GF-D8 (cell line): ENCODE measurements at places on chromosomes 6 and 20.

GRCh38 chr6:141675957-141676356 lies 456.8 kb upstream of the GJE1 start:
- DNase-seq = no peak

DNA sequence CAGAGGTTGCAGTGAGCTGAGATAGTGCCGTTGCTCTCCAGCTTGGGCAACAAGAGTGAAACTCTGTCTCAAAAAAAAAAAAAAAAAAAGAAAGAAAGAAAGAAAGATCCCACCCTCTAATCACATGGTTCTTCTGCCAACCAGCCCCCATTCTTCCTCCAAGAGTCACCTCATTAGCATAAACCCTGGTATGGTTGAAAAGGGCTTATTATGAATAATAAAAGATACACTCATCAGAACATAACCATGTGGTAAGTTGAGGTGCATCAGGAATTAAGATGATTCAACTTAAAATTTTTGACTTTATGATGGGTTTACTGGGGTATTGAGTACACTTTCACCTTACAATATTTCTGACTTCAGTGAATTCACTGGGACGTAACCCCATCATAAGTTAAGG lies 793 bp upstream of the TRIM40 start:
- DNase-seq = no peak

GRCh38 chr6:7933794-7934193 lies 23.2 kb upstream of the TXNDC5 start:
- DNase-seq = peak; percentile 14

- DNase-seq = no peak
These were observed 84.4 kb downstream of the BACH2 start for GRCh38 chr6:90212274-90212673.

DNA sequence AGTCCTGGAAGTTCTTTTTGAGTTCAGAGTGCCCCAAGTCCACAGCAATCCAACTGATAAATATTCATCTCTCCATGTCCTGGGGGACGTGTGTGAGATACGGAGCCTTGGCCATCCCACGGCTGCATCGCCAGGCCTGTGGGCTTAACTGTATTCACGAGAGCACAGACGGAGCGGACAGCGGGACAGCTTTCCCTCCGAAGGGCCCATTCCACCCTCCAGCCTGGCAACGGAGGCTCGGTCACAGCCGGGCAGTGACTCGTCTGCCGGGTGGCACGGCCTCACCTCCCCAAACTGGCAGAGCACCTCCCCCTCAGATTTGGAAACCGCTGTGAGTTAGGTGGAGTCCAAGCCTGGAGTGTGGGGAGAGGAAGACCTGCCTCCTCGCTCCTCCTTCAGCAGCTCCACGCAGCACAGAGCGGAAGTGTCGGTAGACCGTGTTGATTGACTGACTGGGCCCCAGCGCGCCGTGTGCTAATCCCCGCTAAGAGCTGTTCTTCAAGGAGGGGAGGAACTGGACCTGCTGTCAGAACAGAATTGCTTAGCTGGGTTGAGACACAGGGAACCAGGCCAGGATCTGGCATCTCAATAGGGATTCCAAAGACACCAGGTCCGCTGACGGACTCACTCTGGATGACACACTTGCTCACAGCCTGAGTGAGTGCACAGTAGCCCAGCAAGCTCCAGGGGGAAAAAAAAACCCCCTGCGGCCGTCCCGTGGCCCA lies 10.9 kb downstream of the FOXF2 start:
- no peak for DNase-seq

DNA sequence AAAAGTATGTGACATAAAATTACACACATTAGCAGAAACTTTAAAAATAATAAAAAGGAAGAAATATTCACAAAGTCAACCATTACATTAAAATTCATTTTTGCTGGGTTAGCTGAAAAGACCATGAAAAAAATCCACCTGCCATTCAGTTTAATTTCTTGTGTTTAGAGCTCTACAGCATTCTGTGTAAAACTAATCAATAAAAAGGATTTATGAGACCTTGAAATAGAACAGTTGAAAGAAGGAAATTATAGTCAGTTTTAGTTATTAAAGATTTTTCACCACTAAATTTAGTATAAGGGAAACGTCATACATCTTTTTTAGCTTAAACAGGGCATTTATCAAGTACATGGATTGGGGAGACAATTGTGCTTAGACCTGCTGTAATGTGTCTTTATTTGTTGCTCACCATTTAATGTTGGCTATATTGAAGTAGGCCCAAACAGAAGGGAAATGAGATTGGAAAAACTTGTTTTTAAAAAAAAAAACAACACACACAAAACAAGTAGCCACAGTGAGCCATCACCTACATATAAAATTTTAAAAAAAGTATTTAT lies 438.7 kb upstream of the POU3F2 start:
- DNase-seq = no peak

DNA sequence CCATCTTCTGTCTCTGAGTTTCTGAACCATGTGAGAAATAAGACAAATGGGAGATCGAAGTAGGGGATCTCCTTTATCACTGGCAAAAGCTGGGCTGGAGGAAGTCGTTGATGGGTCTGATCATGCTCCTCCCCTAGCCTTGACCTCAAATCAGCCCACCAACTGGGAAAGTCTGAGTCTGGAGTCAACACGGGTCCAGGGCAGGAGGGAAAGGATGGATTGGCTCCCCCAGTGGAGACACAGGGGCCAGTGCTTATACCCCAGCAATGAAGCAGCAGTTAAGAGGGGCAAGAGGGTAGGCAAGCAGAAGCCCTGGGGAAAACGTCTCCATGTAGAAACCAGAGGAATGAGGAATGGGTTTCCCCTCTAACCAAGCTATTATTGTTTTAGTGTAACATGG lies 152.6 kb downstream of the TBC1D7 start:
- no peak for DNase-seq

GRCh38 chr6:158500016-158500735 lies 59.7 kb upstream of the TMEM181 start:
- no peak for DNase-seq

GRCh38 chr6:111984081-111984480 lies 69.8 kb upstream of the CCN6 start:
- DNase-seq = no peak

DNA sequence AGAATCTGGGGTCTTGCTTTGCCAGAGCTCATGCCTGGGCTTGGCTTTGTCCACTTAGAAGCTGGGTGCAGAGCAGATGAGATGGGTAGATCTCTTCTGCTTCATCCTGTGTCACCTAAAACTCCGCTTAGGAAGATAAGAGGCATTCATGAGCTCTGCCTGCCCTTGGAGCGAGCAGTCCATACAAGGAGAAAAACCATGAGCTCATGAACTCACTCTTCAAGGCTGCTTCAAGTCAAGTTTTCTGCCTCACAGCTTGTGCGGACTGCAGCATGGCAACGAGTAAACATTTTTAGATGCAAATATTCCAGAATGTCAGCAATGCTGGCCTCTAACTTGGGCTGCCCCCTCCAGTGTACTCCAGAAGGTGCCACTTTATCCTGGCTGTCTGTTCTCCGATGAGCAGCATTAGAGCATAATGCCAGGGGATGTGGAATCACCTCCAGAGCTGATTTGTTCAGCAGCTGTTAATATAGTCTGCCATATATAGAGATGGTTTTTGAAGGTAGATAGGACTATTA lies 10.7 kb upstream of the UQCC2 start:
- DNase-seq = no peak

DNA sequence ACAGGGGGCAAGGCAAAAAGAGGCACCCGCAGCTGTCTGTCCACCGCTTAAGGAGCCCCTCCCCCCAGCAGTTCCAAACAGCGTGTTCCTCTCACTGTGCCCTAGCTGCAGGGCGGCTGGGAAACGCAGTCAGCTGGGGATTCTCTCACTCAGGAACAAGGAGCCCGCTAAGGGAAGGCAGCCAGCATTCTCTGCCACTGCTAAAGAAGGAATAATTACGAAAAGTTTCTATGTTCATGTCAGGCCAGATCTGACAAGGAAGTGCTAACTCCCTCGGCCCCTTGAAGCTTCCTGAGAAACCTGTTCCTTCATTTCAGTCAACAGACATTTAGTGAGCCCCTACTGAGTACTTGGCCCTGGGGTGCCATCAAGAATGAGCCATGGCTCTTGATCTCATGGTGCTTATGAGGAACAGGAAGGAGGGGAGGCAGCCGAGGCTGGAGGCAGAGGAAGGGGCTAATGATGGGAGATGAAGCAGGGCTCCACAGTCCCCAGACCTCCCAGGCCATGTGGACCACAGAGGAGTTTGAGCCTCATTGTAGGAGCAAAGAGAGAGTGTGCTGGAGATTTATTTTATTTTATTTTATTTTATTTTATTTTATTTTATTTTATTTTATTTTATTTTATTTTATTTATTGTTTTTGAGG lies 101.7 kb upstream of the PMEPA1 start:
- no peak for DNase-seq

GRCh38 chr6:105831311-105832097 lies 254.6 kb upstream of the PRDM1 start:
- DNase-seq = no peak

DNA sequence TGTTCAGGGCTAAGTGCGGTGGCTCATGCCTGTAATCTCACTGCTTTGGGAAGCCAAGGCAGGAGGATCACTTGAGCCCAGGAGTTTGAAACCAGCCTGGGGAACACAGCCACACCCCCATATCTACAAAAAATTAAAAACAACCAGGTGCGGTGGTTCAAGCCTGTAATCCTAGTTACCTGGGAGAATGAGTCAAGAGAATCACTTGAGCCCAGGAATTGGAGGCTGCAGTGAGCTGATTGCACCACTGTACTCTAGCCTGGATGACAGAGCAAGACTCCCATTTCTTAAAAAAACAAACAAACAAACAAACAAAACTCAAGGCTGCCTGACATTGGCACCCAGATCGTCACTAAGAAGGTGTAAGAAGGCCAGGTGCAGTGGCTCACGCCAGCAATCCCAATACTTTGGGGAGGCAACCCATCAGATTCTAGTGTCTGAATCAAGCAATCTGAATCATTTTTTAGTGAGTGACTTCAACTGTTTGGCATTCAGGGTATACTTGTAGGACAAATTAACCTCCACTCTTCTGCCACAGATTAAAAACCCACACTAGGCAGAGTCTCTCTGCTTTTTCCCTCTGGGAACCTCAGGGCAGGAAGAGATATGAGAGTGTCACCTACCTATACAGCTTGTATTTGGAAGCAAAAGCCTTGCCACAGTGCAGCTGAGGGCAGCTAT lies 6.1 kb downstream of the PLAGL2 start:
- no peak for DNase-seq
